ENCODE measurements at places on chromosomes 13 and 19.

GRCh38 chr13:41905600-41906254 lies 55.2 kb downstream of the VWA8 start:
- DNase-seq: no peak

DNA sequence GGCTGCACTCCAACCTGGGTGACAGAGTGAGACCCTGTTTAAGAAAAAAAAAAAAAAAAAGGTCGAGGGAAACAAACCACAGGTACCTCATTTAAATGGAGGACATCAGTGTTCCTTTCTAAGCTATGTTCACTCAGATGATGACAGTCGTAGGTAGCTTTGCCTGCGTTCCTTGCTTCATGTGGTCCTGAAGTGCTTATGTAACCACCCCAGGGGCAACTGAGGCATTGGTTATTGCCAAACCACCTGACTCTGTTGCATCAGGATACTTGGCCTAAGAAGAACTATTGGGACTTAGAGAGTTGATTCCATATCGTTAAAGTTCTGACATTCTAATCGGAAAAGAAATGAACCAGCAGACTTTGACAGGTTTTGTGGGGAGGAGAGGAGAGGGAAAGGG lies 51.7 kb downstream of the SPATA13 start:
- DNase-seq: no peak

DNA sequence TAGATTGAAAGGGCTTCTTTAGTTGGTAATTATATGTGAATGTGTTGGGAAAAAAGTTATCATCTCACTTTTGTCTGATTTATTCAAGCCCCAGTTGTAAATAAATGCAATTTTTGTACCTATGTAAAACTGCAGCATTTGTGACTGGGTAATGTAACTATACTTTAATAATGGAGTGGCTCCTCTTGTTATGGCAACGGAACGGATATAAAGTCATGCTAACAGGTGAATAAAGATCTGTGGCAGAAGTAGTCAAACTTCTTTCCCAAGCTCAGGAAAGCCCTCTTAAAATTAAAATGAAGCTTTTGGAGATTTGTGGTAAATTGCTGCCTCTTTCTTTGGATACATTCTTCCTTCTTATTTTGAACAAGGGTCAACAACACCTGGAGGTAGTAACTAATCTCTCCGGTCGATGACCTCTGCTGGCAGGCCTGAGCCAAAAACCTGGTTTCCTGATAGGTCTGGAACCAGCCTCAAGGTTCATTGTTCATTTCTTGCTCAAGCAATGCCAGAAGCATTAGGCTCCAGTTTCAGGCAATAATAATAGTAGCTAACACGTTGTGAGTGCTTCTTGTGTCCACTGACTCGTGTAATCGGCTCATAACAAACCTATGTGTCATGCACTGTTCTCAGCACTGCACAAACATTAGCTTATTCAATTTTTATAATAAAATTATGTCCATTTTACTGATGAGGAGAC lies 313.4 kb upstream of the DACH1 start:
- no peak for DNase-seq

DNA sequence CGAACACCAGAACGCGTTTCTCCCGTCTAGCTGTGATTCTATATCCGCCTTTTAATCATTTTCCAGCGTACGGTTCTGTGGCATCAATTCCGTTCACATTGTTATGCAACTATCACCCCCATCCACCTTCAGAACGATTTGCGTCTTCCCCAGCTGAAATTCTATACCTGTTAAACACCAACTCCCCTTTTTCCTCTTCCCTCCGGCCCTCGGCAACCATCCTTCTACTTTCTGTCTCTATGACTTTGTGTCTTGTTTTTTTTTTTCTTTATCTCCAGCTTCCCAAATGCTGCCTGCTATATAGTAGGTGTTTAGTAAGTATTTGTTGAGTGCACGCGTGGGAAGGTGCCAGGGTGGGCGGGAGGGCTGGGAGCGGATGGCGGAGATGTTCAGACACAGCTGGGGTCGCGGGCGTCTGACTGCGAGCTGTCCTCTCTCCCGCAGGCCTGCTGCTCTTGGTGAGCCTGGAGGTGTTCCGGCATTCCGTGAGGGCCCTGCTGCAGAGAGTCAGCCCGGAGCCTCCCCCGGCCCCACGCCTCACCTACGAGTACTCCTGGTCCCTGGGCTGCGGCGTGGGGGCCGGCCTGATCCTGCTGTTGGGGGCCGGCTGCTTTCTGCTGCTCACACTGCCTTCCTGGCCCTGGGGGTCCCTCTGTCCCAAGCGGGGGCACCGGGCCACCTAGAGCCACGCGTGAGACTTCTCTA lies 20.2 kb downstream of the CACNG6 start:
- DNase-seq: no peak

DNA sequence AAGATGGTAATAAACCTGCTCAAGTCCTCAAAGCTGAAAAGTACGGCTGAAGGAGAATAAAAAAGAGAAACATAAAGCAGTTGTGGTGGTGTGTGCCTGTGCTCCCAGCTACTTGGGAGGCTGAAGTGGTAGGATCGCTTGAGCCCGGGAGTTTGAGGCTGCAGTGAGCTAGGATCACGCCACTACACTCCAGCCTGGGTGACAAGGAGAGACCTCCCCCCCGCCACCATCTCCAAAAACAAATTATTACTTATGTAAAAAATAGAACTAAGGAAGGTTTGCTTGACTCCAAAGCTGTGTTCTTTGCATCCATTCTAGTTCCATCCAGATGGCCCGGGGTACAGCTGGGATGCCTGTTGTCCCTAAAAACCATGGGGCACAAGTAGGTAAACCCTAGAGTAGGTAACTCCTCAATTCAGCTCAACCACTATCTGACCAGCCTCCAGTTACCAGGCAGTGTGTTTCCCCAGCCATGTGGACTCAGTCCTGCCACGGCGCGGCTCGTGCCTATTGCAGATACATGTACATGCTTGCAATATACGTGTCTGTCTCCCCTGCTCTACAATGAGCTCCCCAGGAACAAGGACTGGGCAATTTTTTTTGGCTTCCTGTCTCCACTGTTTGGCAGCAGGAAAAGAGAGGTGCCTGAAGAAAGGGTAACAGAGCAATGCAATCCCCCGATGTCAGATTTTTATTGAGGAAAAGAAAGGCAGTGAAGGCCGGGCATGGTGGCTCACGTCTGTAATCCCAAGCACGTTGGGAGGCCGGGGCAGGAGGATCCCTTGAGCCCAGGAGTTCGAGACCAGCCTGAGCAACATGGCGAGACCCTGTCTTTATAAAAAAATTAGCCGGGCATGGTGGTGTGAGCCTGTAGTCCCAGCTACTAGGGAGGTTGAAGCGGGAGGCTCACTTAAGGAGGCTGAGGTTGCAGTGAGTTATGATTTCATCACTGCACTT lies 101.3 kb downstream of the GNG7 start:
- no peak for DNase-seq

- no peak for DNase-seq
Measured at GRCh38 chr13:21796775-21797514, 126.1 kb downstream of the FGF9 start.

GRCh38 chr13:59269476-59269875 lies 894.3 kb downstream of the DIAPH3 start:
- no peak for DNase-seq

GRCh38 chr13:25237083-25237482 lies 50.2 kb downstream of the MTMR6 start:
- DNase-seq: no peak

DNA sequence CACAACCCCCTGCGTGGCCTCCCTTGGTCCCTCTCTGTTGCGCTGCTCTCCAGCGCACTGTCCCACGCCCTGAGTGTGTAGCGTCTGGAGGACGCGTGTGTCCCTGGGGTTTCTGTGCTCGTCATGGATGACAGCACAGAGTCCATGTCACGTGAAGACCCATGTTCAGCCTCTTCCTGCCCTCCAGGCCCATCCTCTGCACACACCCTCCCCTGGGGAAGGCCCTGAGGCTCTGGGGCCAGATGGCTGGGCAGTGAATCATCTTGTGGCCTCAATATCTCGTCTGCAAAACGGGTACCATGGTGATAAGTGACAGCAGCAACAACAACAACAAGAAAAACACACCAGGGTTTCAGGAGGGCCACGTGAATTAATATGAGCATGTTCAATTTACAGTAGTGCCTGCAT lies 71.5 kb upstream of the ARHGEF7 start:
- DNase-seq: no peak

GRCh38 chr13:32234914-32235313 lies 80.2 kb downstream of the ZAR1L start:
- no peak for DNase-seq

DNA sequence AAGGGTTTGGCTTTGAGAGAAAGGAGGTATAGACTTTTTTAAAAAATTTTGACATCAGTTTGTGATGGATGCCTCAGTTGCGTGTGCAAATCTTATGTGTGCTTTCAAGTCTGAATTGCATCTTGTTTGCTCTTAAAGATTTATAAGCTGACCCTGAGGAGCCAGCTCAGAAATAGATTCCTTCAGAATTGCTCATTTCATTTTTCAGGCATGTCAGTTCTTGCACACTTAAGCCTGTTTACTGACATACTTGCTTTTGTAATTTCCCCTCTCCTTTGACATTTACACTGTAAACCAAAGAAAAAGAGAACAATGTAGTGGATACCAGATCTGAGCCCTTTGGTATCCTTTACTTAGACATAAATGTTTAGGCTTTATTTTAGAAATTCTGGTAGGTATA lies 87.6 kb downstream of the RNF17 start:
- DNase-seq: no peak

GRCh38 chr19:15550929-15551292 lies 42.6 kb downstream of the CYP4F22 start:
- peak; percentile 8 for DNase-seq

GRCh38 chr19:29831686-29832085 lies 19.9 kb downstream of the CCNE1 start:
- no peak for DNase-seq

DNA sequence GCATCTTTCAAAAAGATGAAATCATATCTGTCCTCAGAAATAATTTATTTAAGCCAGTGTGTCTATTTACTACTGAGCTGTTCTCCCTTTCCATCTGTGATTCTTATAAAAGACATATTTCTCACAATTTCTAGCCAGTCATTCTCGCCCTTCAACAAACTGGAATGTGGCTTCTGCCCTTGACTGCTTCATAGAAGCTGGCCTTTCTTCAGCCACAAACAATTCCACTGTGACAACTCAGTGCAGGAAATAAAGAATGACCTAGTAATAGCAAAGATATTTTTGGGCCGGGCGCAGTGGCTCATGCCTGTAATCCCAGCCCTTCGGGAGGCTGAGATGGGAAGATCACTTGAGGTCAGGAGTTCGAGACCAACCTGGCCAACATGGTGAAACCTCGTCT lies 655.5 kb downstream of the PCDH9 start:
- DNase-seq: no peak

- no peak for DNase-seq
Measured at GRCh38 chr19:23160766-23161165, 43.9 kb downstream of the ZNF730 start.

- DNase-seq: no peak
Measured at GRCh38 chr13:51420681-51421490, 31.9 kb downstream of the INTS6 start.

DNA sequence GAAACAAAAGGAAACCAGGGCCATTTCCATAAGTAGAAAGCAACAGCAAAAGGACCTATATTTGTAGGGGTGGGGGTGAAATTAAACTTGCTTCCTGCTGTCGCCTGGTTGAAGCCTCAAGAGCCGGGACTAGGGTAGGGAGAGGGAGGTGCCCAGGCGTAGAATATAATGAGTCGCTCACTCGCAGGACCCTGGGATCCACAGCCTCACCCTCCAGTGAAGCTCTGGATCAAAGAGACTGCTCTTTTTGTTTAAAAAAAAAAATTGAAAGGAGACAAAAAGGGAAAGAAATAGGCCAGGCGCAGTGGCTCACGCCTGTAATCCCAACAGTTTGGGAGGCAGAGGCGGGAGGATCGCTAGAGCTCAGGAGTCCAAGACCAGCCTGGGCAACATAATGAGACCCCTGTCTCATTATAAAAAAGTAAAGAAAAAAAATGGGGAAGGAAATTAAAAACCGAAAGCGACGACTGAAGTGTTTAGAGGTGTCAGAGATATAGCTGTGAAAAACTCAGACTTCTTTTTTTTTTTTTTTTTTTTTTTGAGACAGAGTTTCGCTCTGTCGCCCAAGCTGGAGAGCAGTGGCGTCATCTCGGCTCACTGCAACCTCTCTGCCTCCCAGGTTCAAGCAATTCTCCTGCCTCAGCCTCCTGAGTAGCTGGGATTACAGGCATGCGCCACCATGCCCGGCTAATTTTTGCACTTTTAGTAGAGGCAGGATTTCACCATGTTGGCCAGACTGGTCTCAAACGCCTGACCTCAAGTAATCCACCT lies 10.9 kb upstream of the ADGRE5 start:
- no peak for DNase-seq

- no peak for DNase-seq
Measured at GRCh38 chr19:5131506-5132205, 162.7 kb downstream of the KDM4B start.

- DNase-seq: no peak
Measured at GRCh38 chr13:18978447-18978846, 203.2 kb downstream of the TUBA3C start.

DNA sequence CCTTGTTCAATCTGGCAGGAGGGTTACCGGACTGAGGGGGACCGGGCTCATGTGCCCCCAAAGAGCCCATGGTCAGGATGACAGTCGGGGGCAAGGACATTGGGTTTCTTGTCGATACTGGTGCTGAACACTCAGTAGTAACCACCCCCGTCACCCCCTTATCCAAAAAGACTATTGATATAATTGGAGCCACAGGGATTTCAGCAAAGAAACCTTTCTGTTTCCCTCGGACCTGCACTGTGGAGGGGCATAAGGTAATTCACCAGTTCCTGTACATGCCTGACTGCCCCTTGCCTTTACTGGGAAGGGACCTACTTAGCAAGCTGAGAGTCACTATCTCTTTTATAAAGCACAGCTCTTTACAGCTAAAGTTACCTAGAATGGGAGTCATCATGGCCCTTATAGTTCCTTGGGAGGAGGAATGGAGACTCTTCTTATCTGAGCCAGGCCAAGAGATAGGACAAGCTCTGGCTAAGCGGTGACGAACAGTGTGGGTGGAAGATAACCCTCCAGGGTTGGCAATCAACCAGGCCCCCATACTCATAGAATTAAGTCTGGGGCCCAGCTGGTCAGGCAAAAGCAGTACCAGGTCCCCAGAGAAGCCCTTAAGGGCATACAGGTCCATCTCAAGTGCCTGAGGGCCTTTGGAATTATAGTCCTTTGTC lies 603.7 kb downstream of the UQCRFS1 start:
- DNase-seq: no peak

DNA sequence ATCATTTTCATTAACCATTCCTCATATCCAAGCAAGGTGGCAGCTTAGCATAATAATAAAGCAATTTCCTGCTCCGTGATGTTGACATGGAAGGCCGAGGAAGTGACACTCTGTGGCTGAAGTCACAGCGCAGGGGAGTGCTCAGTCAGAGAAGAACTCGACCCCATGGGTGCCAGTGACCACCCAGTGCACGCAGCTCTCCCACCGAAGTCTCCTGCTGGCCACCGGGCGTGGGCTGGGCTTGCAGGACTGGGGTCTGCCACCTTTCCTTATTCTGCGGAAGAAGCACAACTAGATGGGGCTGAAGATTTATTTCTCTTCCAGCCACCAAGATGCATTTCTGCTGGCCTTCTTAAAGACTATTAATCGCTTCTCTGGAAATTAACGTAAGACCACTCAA lies 132.1 kb upstream of the SPACA7 start:
- DNase-seq: no peak

GRCh38 chr13:25847145-25847544 lies 204.7 kb downstream of the SHISA2 start:
- no peak for DNase-seq
